Activated CD4-positive, alpha-beta T cell treated with anti-CD3 and anti-CD28 coated beads for 36 hours (primary cell): ENCODE measurements at places on chromosomes 12 and 14. TPM values are rescaled to one million over a fixed set of nuclear protein-coding genes. Genes with fewer than 3 reads are reported as not detected.

The FOXN4 gene
- total RNA-seq: not detected

The PAH gene
- not detected for total RNA-seq

The BDKRB1 gene
- total RNA-seq: not detected

The MYL2 gene
- not detected for total RNA-seq

The MARS1 gene
- total RNA-seq: 389 TPM

The CD27 gene
- total RNA-seq: 116 TPM

DNA sequence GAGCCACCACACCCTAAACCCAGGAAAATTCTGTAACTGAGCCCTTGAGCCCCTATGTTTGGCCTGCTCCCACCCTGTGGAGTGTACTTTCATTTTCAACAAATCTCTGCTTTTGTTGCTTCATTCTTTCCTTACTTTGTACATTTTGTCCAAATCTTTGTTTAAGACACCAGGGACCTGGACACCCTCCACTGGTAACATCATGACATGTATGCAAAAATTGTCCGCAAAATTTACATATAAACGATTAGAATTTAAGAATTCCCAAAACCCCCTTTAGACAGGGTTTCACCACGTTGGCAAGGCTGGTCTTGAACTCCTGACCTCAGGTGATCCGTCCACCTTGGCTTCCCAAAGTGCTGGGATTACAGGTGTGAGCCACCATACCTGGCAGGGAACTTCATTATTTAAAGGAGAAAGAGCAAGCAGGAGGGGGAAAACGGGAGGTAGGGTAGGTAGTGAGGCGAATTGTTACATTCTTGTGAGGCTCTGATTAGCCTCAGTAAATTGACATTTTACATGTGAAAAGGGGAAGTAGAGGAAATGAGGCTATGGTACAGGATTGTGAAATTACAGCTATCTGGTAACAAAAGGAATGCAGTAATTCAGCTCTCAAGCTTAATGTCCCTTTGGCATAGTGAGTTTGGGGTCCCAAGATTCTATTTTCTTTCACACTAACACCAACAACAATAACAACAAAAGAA lies 27.6 kb downstream of the TUBA1A start:
- no peak overlapping the region for H3K27ac ChIP-seq
- no peak overlapping the region for H3K4me3 ChIP-seq
- H3K27me3 ChIP-seq: no peaks in the 10 kb centered on the region
- no peaks in the 10 kb centered on the region for H3K4me1 ChIP-seq

DNA sequence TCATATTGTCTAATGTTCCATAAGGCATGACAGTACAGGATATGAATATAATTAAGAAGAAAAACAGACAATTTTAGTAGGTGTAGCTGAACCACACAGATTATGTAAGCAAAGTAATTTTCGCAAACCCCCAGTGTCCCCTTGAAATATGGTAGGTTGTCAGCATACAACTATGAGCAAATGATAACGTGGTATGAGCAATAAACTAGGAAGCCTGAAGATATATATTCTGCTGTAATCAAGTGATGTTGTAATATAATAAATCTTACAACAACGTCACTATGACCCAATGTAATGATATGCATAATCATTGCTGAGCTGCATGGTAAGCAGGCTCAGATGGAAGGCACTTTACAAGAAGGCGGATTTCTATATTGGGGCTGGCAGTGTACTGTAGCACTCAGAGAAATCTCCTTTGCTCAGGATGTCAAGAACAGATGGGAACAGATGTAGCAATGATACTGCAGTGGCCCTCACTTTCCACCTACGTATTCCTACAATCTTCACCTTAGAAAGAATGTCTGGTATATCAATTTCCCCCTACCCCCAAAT lies 47.8 kb upstream of the MYF6 start:
- H3K27ac ChIP-seq: no peak overlapping the region
- H3K4me3 ChIP-seq: no peak overlapping the region
- H3K36me3 ChIP-seq: no peaks in the 10 kb centered on the region
- no peaks in the 10 kb centered on the region for H3K27me3 ChIP-seq
- H3K4me1 ChIP-seq: no peaks in the 10 kb centered on the region

DNA sequence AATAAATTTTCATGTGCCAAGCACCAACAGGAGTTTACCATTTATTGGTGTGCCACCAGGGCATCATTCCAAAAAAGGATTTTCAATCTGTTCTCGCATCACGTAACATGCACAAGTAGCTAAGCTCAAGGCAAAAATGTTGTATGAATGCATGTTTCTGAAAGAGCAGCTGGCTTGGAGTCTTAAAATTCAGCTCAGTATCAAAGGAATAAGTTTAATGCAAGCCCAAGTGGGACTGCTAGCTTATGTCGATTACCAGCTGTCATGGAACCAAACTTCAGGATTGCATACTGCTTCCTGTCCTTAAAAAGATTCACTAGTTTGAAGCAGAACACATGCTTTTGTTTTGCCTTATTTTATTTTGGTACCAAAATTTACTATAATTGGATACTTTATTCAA lies 437.0 kb downstream of the FSCB start:
- no peak overlapping the region for H3K27ac ChIP-seq
- H3K27me3 ChIP-seq: no peaks in the 10 kb centered on the region
- DNase-seq: no peak
- no peaks in the 10 kb centered on the region for H3K4me1 ChIP-seq

DNA sequence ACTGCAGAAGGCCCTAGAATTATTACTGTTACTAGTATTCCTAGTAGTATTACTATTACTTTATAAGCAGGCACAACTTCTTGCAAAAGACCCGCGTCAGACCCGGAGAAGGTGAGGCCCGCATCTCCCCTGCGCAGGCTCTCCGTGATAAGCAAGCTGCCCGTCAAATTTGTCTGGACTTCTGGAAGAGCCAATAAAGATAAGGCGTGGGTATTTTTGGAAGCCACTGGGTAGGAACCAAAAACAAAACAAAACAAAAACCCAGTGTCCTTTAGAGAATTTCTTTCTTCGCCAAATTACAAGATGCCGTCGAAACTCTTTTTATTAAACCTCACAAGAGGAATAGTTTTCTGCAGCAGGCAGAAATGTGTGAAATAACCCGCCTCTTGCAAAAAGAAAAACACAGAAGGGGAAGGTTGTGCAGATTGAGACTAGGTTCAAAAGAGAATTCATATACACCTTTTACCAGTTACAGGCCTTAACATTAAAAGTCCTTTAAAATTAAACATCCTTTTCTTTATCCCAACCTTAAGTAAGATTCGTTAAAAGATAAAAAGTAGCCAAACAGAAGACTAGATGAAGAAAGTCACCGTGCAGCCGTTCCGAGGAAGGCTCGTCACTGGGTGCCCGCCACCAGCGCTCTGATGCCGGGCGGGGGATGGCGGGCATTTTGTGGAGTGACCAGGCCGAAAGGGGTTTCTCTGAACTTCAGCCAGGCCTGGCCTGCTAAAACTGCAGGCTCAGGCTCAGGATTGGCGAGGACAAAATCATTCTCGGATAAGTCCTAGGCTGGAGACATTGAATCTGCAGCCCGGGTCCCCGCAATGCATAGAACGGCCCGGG lies 1.6 kb downstream of the TBX5 start:
- peaks cover 5% of the 10 kb centered on the region for H3K4me1 ChIP-seq
- H3K36me3 ChIP-seq: no peaks in the 10 kb centered on the region

DNA sequence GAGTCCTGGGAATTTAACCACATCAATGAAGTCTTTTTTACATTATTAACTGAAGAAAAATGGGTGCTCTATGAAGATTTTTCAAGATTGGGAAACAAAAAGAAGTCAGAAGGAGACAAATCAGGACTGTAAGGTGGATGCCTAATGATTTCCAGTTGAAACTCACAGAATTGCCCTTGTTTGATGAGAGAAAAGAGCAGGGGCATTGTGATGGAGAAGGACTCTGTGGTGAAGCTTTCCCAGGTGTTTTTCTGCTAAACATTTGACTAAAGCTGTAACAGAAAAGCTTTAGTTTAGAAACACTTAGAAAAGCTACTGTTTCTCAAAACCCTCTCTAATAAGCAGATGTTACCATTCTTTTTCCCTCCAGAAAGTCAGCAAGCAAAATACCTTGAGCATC lies 5.8 kb downstream of the IRAK4 start:
- no peak overlapping the region for H3K27ac ChIP-seq
- no peaks in the 10 kb centered on the region for H3K27me3 ChIP-seq
- H3K36me3 ChIP-seq: peaks cover 32% of the 10 kb centered on the region
- no peak overlapping the region for H3K4me3 ChIP-seq
- DNase-seq: no peak

DNA sequence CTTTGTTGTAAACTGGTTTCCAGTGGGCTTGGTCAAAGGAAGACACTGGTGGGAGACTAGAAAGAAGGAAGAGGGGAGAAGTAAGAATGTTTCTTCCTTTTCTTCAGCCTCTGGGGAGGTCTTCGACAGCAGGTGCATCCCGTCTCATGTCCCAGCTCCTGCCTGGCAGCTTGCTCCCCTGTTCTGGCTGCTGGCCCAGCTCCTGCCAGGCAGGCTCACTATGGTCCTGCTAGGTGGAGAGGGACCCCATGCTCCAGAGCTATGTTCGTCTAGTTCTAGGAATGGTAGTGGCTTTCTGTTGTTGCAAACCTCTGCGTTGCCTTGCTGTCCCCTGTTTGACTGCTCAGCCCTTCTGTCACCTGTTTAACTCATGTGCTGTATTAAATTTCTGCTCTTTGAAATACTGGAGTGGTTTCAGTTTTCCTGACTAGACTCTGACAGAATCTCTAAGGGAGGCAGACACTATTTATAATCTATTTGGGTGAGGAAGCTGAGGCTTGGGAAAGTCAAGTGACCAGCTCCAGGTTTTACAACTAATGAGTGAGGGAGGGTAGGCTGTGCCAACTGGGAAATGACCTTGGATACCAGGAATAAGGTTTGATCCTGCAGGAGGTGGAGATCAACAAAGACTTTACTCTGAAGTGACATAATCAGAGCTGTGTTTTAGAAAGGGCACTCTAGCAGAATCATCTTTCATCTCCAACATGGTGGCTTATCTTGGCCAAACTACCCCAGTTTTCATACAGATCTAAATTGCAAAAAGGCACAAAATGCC lies 94.7 kb upstream of the DDHD1 start:
- no peaks in the 10 kb centered on the region for H3K4me1 ChIP-seq
- peaks cover 3% of the 10 kb centered on the region for H3K36me3 ChIP-seq
- no peak for DNase-seq
- H3K4me3 ChIP-seq: no peak overlapping the region

GRCh38 chr12:73951956-73952703 lies 585.5 kb upstream of the ATXN7L3B start:
- H3K4me1 ChIP-seq: no peaks in the 10 kb centered on the region
- no peak overlapping the region for H3K27ac ChIP-seq
- H3K4me3 ChIP-seq: no peak overlapping the region
- H3K36me3 ChIP-seq: no peaks in the 10 kb centered on the region

- no peaks in the 10 kb centered on the region for H3K4me1 ChIP-seq
- no peak overlapping the region for H3K4me3 ChIP-seq
- H3K27me3 ChIP-seq: no peaks in the 10 kb centered on the region
- no peaks in the 10 kb centered on the region for H3K36me3 ChIP-seq
- no peak overlapping the region for H3K27ac ChIP-seq
Observed at GRCh38 chr12:124191024-124191359, 103.9 kb upstream of the RFLNA start.

DNA sequence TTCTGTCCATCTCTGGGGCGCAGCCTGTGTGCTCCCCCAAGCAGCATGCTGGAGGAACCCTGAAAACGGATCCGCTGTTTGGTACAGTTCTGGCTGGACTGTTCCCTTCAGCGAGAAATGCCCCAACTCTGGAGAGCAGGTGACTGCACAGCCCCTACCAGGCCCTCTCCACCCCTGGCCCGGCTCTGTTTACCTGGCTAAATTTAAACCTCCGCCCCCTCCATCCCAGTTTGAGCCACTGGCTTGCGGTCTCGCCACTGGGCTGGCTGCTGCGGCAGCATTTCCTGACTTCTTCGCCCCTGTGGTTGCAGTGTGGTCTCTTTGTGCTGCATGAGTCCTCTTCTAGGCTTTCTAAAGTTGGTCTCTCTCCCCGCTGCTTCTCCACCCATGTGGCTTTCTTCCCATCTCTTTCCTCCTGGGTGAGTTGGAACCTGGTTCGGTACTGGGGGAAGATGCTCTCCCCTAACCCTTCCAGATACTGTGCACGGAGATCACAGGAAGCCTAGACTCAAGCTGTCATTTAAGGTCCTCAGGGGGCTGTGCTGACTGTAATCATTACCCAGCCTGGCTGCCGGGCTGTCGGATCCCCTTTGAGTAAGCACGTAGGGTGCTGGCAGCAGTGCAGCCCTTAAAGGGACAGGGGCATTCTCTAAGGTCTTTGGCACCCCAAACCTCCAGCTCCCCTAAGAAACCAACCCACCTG lies 60.6 kb downstream of the FBXL14 start:
- H3K27ac ChIP-seq: no peak overlapping the region
- H3K36me3 ChIP-seq: no peaks in the 10 kb centered on the region
- peaks cover 60% of the 10 kb centered on the region for H3K27me3 ChIP-seq
- H3K4me1 ChIP-seq: peaks cover 32% of the 10 kb centered on the region
- H3K4me3 ChIP-seq: peak overlapping the region; percentile 50
- DNase-seq: peak; percentile 77

- H3K36me3 ChIP-seq: peaks cover 50% of the 10 kb centered on the region
- H3K27ac ChIP-seq: no peak overlapping the region
- no peak for DNase-seq
- H3K4me1 ChIP-seq: peaks cover 10% of the 10 kb centered on the region
Observed at GRCh38 chr12:47844264-47845019, 24.7 kb upstream of the HDAC7 start.

DNA sequence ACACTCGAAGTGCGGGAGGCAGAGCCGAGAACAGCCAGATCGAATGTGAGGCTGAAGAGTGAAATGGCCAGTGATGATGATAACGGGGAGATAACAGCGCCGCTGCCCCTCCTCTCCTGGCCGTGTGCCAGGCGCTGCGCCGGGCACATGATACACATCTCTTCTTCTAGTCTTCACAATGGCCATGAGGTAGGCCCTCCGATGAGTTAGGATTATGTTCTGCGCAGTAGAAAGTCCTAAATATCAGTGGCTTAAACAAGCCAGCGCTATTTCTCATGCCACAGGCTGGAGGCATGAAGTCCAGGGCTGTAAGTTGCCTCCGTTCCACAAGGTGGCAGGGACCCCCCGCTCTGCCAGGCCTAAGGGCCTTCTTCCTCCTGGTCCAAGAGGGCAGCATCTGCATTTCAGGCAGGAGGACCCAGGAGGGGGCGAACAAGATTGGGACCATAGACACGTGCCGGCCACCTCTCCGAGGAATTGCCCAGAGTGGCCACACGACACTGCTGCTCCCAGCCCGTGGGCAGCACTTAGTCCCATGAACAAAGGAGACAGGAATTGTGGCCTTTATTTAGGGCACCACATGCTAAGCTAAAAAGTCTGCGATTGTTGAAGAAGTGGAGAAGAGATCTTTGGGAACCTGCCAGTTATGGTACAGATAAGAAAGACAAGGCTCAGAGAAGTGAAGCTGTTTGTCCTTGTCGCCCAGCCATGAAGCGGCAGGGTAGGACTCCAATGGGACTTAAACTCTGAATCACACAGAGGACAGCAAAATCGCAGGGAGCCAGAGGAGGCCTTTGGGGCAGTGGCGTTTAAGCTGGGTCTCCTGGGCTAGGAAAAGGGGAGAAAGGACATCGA lies 10.9 kb upstream of the HVCN1 start:
- no peak overlapping the region for H3K27ac ChIP-seq
- H3K4me1 ChIP-seq: peaks cover 13% of the 10 kb centered on the region
- H3K36me3 ChIP-seq: no peaks in the 10 kb centered on the region
- DNase-seq: no peak

GRCh38 chr12:115700081-115700480 lies 577.4 kb downstream of the MED13L start:
- H3K27ac ChIP-seq: no peak overlapping the region
- H3K27me3 ChIP-seq: peaks cover 7% of the 10 kb centered on the region
- no peaks in the 10 kb centered on the region for H3K4me1 ChIP-seq
- no peak overlapping the region for H3K4me3 ChIP-seq

GRCh38 chr14:59687663-59688062 lies 111.1 kb upstream of the CCDC175 start:
- peaks cover 12% of the 10 kb centered on the region for H3K27me3 ChIP-seq
- H3K36me3 ChIP-seq: no peaks in the 10 kb centered on the region
- no peak overlapping the region for H3K4me3 ChIP-seq
- no peak overlapping the region for H3K27ac ChIP-seq

GRCh38 chr12:109359131-109359690 lies 11.5 kb downstream of the MYO1H start:
- peaks cover 20% of the 10 kb centered on the region for H3K27me3 ChIP-seq
- peaks cover 9% of the 10 kb centered on the region for H3K4me1 ChIP-seq
- H3K27ac ChIP-seq: no peak overlapping the region
- H3K4me3 ChIP-seq: no peak overlapping the region
